Right ventricle myocardium superior (tissue), 1 donor: ENCODE measurements at places on chromosomes 11 and 22.
A peak's percentile ranks its signal among the peaks of the same experiment; 100 is the strongest.

DNA sequence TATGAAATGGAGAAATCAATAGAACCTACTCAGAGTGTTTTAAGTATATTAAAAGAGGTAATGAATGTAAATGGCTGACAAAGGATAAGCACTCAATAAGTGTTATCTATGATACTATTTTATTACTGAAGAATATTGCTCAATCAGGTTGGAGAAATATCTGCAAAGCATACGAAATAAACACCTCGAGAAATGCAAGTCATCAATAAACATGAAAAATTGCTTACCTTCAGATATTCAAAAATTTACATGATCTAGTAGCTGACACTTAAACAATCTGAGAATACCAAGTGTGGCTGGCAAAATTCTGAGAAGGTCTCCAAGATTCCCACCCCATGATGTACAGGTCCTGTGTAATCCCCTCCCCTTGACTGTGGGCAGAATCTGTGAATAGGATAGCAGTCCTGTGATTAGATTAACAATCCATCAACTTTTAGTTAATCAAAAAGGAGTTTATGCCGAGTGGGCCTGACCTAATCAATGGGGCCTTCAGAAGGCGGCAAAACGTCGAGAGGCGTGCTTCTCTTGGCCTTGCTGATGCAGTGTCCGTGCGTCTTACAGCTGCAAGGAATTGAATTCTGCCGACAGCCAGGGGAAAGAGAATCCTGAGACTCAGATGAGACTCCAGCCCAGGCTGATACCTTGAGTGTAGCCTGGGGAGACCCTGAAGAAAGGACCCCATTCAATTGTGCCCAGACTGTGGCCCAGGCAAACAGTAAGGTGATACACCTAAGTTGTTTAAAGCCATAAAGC is 49.1 kb downstream of the SPATA19 start:
- no peak for DNase-seq

GRCh38 chr22:38707346-38707745 is 1.6 kb downstream of the GTPBP1 start:
- no peak for DNase-seq

DNA sequence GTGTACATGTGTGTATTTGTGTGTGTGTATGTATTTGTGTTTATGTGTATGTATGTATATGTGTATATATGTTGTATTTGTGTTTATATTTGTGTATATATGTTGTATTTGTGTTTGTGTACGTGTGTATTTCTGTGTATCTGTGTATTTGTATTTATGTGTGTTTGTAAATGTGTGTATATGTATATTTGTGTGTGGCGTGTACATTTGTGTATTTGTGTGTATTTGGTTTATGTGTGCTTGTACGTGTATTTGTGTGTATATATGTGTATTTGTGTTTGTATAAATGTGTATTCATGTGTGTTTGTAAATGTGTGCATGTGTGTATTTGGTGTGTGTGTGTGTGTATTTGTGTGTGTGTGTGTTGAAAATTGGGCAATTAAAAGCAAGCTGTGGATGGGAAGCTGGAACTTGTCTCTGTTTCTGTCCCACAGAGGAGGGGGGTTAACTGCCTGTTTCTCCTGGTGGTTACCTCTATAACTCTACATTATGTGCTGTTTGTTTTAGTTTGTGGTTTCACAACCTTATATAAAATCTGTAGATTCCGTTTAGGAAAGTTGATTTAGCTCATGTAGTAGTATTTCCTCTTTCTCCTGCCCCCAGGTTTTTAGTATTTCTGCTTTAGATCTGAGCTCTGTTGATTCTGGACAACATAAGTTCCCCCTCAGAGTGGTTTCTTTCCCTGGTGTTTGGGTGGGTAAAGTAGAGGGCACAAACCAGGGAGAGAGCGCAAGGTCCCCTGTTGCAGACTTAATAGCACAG is 28.9 kb downstream of the AP2A2 start:
- DNase-seq: no peak

GRCh38 chr11:15309296-15309695 is 194.6 kb downstream of the INSC start:
- no peak for DNase-seq

DNA sequence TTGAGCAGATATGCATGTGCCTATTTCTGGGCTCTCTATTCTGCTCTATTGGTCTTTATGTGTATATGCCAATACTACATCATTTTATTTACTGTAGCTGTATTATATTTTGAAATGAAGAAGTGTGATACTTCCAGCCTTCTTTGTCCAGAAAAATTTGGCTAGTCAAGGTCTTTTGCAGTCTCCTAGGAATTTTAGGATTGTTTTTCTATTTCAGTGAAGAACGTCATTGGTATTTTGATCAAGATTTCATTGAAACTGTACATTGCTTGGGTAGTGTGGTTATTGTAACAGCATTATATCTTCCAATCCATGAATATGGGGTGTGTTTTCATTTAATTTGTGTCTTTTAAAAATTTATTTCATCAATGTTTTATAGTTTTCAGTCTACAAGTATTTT is 400.3 kb downstream of the AASDHPPT start:
- DNase-seq: no peak

DNA sequence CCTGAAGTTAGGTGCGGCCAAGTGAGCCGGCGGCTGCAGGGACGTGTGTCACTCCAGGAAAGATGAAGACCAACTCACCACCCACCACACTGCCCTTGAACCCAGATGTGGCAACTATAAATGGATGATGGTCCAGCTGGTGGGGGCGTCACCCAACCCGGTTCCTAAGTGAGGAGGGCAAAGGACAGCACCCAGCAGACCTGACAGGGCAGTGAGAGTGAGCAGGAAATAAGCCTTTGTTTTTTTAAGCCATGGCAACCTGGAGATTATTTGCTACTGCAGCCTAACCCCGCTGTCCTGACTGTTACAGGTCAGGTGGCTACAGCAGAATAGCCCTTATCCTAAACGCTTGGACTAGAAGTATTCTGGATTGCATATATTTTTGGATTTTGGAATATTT is 228.9 kb downstream of the CTTN start:
- no peak for DNase-seq

DNA sequence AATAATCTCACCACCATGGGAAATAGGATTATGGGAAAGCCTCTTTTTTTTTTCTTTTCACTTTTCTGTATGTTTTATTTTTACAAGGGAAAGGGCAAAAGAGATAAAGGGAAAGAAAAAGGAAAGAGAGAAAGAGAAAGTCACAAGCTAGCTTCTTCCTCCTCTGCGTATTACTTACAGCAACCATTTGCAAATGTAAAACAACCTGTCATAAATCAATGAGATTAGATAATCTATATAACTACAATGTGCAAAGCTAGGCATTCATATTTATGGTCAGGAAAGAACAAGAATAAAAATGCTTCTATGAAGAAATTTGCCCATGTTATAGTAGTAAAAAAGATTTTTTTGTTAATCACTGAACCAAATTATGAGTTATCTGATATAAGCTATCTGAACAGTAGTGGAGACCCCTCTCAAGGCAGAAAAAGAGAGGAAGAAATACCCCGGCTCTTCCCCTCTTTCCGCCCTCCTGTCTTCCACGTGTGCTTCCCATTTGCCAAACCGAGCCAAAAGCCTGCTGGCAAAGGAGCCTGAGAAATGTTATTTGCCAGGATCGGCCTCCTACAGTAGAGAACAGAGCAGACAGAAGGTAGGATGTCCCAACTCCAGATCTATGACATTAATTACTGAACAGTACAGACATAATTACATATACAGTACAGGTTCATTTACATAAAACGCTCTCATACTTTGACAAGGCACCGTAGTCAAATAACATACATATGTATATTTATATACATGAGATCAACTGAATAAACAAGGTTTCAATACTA is 50.2 kb downstream of the ARHGAP32 start:
- peak; percentile 30 for DNase-seq

- no peak for DNase-seq
Measured at GRCh38 chr11:7849018-7849417, 52.3 kb upstream of the OR5P2 start.

DNA sequence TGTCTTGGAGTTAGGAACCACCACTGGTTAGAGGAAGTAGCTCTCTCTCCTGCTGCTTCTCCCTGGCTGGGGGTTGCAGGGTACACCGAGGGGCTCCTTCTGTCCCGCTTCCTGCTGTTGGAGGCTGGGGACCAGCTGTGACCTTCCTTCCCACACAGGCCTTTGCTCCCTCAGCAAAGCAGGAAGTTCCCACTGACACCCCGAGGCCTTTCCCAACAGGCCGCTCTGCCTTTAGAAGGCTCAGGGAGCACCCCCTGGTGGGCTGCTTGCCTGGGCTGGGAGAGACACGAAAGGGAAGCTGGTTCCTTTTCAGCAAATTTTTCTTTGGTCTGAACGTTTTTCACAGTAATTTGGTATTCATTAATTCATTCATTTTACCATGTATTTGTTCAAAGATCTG is 527.9 kb upstream of the B3GAT1 start:
- DNase-seq: no peak

DNA sequence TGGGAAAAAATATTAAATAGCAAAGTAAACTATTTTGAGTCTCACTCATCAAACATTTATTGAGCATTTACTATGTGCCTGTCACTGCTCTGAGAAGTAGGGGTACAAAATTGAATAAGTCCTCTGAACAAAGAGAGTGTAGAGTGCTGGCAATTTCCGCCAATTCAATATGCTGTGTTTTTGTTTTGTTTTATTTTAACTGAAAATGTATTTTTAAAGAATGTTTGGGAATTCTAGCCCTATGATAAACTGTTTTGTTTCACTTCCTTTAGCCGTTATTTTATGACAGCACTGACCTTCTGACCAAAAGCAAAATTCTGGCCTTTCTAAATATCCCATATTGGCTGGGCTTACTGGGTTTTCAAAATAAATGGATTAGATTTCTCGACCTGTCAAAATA is 64.7 kb upstream of the LMO2 start:
- DNase-seq: no peak

DNA sequence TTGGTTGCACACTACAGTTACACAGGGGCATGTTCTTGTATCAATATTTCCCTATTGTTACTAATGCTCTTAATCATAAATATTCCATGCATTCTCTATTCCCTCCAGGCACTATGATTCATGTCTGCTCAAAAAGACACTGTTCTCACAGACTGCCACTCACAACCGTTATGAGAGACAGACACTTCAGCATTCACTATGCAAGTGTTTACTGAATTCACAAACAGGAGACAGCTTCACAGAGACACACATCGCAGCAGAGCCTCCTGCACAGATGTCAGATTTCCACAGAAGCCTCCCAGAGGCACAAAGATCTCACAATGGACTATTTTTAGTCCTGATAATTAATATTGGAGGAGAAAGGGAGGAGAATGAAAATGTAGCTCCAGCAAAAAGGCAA is 930.4 kb downstream of the OPCML start:
- DNase-seq: no peak

DNA sequence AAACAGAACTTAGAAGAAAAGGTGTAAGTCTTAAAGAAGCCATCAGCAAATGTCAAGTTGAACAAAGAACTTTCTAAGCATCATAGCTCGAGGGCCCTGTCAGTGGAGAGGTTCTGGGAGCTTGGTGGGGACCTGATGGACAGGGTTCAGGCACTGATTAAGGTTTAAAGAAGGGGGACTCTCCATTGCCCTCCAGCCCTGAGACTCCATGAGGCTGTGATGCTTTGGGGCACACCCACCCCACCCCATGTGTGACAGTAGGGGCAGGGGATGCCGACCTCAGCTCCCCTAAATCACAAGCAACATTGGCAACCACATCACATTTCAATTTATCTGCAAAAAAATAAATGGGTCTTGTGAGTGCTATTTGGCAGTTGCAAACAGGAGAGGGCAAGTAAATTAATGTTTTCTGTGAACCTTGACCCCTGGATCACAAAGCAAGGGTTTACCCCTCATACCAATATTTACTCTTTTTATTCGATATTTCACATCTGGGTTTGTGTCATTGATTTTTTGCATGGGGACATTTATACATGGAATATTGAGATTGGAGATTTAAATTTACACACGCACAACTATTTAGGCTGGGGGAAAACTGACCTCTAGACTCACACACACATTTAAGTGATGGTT is 37.1 kb upstream of the ANO1 start:
- no peak for DNase-seq

DNA sequence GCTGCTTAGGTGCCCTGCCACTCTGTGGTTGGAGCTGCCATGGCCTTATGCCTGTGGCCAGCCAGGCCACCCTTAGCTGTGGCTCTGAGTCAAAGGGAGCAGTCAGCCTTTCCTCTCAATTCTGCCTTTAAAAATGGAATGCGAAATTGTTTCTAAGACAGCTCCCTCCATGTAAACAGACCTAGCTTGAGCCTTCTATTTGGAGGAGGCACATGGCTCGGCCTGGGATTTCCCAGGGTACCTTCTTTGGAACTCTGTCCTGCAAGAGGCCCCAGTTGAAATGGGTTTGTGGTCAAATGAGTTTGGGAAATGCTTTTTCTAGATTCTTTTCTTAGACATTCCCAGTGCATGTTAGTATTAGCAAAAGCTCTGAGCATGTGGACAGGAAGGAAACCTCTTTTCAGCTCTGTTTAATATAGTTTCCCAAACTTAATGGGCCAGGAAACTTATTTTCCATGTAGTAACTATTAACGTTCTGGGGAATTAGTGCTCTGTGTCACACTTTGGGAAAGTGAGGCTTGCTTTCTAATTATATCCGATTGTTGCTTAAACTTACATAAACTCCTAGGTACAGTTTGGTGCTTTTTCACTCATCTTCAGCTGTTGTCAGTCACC is 7.8 kb downstream of the PHOX2A start:
- no peak for DNase-seq

DNA sequence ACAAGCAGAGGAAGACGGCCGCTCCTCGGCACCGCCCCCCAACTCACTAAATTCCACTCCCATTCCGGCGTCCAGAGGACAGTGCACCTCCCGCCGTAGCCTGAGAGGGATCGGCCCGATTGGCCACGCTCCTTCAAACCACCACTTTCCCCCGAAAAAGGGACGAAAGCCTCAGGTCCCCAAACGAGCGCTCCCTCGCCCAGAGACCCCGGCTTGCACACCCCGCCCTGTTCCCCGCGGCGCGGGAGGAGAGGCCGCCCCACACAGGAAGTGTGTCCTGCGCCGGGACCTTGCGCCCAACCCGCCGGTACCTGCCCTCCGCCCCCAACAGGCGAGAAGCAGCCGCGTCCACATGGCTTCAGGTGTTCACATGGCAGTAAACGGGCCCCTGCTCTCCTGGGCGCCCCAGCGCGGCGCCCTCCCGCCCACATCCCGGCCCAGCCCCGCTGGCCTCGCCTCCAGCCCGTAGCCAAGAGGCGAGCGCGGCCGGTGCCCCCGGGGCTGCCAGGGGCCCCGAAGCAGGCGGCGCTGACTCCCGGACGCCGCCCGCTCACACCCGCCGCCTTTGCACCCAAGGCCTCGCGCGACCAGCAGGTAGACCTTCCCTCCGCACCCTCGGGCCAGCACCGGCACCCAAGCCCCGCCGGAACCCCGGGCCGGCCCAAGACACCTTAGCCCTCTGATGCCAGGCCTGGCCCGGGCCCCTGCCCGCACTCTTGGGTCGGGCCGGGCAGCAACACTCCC is 849 bp downstream of the TCF20 start:
- peak; percentile 64 for DNase-seq

GRCh38 chr11:33063326-33063881 is 24.0 kb downstream of the TCP11L1 start:
- no peak for DNase-seq

DNA sequence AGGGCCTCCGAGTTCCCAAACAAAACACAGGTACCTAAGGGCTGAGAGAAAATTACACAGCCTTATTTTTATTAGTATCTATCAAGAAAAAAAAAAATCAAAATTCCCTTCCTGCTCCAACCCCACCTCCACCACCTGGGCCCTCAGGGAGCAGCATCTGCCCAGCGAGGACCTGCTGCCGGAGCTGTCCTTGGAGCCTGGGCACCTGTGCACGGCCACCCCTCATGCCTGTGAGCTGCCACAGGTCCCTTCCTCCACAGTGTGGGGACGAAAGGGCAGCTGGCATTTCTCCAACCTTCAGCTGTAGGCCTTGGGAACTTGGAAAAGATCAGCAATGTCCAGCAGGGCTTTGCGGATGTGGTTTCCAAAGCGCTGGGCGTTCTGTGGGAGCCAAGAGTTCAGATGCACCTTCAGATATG is 6.3 kb upstream of the SYCE3 start:
- DNase-seq: no peak
